ENCODE measurements at places on chromosomes 4 and X.

DNA sequence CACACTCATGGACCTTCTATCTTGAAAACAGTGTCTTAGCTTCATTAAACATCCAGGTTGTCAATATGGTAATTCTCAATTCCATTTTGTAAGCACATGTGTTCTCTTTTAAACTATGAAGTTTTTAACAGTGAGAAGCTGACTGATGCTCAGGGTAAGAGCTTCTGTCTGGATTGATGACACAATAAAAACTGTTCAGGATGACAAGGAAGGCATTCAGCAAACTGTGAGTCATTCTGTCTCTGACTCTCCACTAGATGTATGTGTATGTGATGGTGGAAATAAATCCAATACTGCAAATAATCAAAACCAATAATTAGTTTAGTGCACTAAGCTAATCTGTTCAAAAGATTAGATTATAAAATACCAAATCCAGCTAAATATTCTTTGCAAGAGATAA is 115.3 kb upstream of the ARX start:
- DNase-seq, result no peak

DNA sequence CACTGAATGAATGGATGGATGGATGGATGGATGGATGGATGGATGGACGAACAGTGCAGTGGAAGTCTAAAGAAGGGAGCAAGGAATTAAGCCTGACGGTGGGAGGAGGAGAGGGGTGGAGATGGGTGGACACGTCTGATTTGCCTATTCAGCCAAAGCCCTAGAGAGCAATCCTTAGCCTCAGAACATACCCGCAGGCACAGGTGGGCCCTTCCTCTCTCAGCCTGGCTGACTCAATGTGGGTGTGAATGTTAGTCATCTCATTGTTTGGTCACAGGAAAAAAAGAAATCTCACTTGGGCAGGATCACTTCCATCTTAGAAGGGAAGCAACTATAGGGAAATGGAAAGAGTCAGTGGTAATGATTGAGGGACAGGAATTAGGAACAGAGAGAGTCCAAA is 165.9 kb downstream of the PJA1 start:
- no peak for DNase-seq

GRCh38 chr4:108119199-108119800 is 49.4 kb downstream of the LEF1 start:
- no peak for DNase-seq

GRCh38 chr4:173398220-173398619 is 696 bp downstream of the SCRG1 start:
- no peak for DNase-seq

GRCh38 chr4:73187325-73187724 is 71.3 kb downstream of the ANKRD17 start:
- DNase-seq, result no peak

DNA sequence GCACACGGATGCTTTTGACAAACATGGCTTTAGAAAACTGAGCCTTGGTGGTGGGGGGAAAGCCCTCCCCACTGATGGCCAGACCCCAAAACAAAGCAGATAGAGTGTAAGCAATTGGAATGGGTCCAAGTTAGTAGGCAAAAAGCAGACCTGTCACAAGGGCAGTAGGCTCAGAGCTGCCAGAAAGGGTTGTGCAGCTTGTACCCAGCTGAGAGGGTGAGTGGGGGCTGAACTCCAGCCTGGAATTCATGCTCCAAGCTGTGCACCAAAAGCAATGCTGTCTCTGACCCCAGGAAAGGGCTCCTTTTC is 101.1 kb upstream of the TEX13D start:
- DNase-seq, result no peak

GRCh38 chr4:98581126-98581525 is 77.3 kb downstream of the TSPAN5 start:
- no peak for DNase-seq

DNA sequence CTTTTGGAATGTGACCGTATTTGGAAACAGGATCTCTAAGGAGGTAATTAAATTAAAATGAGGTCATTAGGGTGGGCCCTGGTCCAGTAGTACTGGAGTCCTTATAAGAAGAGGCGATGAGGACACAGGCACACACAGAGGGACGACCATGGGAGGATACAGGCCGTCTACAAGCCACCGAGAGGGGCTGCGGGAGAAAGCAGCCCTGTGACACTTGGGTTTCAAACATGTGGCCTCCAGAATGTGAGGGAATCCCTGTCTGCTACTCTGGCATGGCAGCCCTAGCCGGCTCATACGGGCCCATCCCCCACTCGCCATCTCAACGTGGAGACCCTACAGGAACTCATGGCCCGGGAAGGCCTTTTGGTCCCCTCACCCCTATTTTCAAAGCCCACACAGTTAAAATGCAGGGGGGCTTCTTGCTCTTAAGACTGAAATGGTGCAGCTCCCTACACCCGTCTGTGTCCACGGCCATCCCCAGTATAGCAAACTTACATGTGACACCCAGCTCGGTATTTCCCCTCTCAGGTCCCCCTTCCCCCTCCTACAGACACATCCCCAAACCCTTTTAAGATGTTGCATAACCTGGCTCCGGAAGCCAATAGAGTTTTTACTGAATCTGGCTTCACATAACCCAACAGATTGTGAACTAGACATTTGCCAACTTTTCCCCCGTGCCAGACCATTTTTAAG is 124.1 kb upstream of the TBL1X start:
- no peak for DNase-seq

DNA sequence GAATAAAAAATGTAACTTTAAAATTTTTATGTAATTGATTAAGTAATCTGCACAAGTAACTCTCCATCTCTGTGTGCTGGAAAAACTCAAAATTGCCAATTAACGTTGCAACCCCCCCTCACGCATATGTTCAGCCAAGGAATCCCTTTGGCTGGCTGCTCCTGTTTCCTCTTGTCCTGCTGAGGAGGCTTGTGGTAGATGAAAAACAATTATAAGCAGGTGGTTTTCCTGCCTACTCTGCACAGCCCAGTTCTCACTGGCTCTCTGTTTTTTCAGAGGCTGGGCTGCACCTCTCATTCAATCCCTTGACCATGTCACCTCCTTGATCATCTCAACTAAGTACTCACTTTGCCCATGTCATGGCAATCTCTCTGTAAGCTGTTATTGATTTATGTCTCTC is 1068.4 kb downstream of the ARAP2 start:
- DNase-seq, result no peak

- DNase-seq, result no peak
Observed at GRCh38 chrX:4243759-4244158, 530.3 kb upstream of the PRKX start.

- DNase-seq, result no peak
Observed at GRCh38 chr4:2798399-2799223, 5.7 kb downstream of the SH3BP2 start.

DNA sequence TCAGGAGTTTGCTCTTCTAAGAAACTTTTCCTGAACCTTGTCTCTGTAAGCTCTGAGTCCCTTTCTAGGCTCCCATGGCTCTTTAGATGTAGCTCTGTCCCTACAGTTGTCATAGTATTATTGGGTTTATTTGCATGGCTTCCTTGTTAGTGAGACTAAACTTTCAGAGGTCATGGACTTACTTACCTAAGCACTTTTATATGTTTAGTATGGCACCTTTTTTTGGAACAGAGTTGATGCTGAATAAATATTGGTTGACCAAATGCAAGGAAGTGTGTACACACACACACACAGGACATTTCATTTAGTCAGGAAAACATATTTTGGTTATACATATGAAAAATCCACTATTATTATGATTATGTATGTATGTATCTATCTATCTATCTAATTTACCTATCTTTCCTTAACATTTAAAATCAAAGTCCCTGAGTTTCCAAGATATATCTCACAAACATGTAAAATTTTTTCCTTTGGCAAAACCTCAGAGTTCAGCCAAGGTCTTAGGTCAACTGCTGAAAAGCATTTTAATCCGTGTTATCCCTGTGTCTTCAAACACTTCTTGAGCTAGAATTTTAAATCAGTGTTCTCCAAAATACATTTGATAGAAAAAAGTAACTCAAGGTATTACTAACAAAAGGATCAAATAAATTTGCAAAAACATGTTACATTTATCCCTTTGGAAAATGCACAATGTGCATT is 47.1 kb upstream of the GBA3 start:
- DNase-seq, result no peak

GRCh38 chrX:153411255-153411987 is at the start of gene ZFP92:
ZFP92 (plus strand) TSS chrX:153411472; CDS start chrX:153418323, 6,851 bp downstream.
- no peak for DNase-seq

- DNase-seq, result no peak
Observed at GRCh38 chrX:103382877-103383276, 6.5 kb downstream of the BEX3 start.

- no peak for DNase-seq
Observed at GRCh38 chr4:127629371-127629770, 3.4 kb upstream of the INTU start.

- no peak for DNase-seq
Observed at GRCh38 chr4:40990899-40991265, 223.5 kb downstream of the APBB2 start.

DNA sequence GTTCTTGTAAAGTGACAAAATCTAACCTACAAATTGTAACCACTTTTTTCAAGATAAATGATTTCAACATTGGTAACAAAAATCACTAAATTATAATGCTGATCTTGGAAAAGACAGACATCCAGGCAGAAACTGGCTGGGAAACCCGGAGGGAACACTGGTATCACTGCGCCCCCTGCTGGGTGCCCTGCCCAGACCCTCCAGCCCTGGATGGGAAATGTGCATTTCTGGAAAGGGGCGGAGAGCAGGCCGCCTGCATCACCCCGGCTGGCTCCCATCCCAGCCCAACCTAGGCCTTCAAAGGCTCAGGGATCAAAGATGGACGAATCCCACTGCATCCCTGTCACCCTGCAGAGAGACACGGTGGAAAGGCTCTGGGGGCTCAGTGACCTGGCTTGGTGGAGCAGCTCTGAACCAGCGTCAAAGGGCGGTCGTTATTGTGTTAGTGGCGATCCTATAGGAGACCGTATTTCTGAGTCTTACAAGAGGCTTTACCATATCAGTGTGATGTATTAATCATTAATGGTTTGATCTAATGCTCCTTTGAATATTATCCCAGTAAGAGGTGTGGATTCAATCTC is 37.3 kb downstream of the ACOX3 start:
- no peak for DNase-seq

DNA sequence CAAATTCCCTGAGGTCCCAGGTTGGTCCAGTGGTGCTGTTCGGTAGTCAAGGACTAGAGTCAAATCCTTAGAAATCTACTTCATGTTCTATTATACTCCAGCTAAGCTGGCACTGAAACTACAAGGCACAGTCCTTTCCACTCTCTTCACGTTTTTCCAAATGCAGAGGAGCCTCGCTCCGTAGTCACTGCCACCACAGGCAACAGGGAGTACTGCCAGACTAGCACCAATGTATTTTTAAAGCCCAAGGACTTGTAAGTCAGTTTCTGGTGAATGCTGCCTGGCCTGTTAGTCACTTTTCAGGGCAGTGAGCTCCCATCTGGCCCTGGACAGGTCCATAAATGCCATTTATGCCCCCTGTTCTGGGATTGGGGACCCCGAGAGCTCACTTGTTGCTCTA is 323.5 kb downstream of the FAM47A start:
- no peak for DNase-seq

DNA sequence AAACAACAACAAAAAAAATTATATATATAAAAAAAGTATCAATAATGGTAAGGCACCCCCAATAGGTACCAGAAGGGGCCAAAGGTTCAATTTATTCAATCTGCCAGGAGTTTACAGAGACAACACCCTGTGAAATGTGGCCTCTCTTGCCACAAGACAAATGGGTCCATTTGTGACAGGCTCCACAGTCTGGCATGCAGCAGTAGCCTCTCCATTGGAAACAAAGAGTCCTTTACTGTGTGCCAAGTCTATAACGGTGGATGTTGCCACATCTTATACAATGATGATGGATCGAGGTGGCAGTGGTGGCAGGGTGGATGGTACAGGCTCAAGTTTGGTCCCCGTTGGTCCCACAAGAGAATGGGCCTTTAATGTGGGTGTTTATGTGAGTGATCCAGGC is 70.1 kb upstream of the SH3RF1 start:
- DNase-seq, result no peak

DNA sequence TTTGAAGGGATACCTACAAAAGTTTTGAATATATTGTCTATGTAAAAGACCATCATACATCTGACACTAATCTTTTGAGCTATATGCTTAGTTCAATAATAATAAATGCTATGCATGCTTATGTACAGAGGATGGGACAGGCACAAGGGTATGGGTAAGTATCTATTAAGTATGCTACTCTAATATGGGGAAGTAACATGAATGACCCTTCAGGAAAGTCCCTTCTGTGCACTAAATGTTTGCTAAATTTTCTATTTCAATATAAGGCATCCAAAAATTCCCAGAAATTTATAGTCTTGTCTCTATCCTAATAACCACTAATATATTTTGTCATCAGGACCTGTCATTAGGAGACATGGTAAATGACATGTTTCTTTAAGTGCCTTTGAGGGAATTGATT is 19.0 kb downstream of the ATP8A1 start:
- no peak for DNase-seq

DNA sequence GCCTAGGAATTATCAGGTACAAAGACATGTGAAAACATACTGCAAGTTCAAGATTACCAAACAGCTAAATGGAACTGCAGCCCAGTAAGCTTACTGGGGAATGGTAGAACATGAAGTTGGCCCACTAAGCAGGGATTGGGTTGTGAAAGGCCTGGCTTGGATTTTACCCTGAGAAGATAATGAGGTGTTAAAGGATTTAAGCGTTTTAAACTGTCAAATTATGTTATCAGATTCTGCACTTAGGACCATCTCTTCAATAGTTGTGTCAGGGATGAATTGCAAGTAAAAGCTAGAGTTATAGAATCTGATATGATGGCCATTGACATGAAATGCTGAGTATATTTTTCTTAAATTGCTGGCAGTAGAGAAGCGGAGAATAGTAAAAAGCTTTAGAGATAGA is 225.7 kb downstream of the GRID2 start:
- DNase-seq, result no peak

DNA sequence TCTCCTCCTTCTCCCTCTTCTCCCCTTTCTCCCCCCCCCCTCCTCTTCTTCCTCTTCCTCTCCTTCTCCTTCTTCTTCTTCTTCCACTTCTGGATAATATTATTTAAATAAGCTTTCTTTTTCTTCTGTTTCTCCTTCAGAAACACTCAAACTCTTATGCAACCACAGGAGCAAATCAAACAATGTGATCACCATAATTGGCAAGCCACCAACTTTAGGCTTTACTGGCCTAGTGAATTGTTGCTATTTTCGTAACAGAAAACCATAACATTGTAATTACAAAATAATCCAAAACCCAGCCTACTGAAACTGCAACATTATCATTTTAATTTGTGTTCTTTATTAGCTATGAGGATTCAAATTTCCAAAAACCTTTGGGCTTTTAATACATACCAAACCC is 14.3 kb downstream of the DCAF8L1 start:
- no peak for DNase-seq

- DNase-seq, result no peak
Observed at GRCh38 chr4:57132743-57133137, 22.6 kb upstream of the IGFBP7 start.

- DNase-seq, result no peak
Observed at GRCh38 chrX:120205816-120206753, 44.5 kb upstream of the ZBTB33 start.

DNA sequence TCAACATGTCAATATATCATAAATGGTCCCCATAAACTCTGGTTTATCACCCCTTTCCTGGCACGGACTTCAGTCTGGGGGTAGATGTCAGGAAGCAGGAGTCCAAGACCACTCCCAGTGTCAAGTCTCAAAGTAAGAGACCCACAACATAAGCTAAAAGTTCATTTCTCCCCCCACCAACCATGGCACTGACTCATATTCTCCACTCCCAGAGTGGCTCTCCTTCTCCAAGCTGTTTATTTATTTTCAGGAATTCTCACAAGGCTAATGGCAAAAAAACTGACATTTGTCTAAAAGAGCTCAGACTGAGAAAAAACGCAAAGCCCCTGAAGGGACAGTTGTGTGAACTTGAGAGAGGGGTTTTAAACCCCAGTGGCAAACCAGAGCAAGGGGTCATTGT is 217.0 kb downstream of the RAB28 start:
- no peak for DNase-seq

All from stimulated activated CD4-positive, alpha-beta T cell treated with anti-CD3 and anti-CD28 coated beads, Interleukin-15, amount 100 ng/mL, for 48 hours (primary cell).